ENCODE measurements at places on chromosomes 5 and 9. TPM values are rescaled to one million over a fixed set of nuclear protein-coding genes. Genes with fewer than 3 reads are reported as not detected.
A peak's percentile ranks its signal among the peaks of the same experiment; 100 is the strongest.

ZBED3 gene
- total RNA-seq: 0.76 TPM

XRCC4 gene
- total RNA-seq: 15.7 TPM

CARD6 gene
- 2.1 TPM for total RNA-seq

SMAD5 gene
- total RNA-seq: 57.0 TPM

CA9 gene
- 0.33 TPM for total RNA-seq

CARTPT gene
- not detected for total RNA-seq

FNIP1 gene
- 25.7 TPM for total RNA-seq

SLIT3 gene
- 0.08 TPM for total RNA-seq

DNA sequence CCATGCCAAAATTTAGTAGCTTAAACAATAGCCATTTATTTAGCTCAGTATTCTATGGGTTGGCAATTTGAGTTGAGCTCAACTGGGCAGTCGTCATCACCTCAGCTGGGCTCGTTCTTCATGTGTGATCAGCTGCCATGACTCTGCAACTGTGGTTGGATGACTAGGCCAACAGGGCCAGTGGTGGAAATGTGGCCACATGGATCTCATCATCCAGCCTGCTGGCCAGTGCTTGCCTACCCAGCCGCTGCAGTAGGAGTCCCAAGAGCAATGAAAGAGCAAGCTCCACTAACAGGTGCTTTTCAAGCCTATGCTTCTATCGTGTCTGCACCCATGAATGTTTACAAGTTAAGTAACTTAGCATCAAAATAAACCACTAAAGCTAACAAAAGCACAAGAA is 158.0 kb downstream of the ATPSCKMT start:
- DNase-seq: peak; percentile 32

- DNase-seq: no peak
Observed at GRCh38 chr5:104594850-104595249, 1032.3 kb upstream of the NUDT12 start.

DNA sequence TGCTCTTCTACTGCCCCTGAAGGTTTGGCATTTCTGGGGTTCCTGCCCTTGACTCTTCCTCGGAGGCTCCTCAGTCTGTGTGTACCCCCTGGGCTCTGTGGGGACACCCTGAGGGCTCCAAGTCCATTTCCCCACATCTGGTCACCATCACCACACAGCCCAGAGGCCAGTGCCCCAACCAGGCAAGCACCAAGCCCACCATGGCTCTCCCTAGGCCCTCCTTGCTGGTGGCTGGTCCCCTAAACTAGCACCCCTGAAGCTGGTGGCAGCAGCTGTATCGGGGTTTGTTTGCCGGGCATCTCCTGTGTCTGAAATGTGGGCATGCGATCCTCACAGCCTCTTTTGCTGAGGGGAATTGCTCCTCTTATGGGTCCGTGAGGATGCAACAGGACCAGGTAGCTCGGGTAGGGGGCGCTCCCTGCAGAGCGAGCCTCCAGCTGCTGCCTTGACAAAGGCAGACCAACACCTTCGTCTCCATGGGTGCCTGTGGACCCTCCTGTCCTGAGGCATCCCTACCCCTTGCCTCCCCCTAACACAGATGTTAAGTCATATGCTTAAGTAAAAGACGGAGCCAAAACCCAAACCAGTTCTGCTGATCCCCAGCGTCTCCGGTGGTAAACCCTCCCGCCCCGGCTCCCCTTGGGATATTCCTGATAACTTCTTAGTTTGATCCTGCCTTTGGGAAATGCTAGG is 138.9 kb upstream of the IRX4 start:
- DNase-seq: no peak

DNA sequence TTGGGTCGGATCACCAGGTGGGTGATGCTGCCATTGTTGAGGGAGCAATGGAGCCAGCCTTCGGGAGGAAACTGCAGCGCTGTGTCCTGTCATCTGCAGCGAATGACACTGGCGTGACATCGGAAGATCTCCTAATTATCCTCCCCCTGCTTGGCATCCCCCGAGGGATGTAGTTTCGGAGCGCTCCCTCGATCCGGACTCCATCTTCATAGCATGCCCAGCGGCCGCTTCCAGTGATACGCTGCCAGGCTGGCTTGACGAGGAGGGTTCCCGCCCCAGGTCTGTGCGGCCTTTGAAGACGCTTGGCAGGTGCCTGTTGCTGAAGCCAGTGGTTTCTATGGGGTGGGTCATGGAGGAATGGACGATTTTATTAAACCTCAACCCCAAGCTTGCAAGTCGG is 194.9 kb downstream of the MAN2A1 start:
- no peak for DNase-seq

DNA sequence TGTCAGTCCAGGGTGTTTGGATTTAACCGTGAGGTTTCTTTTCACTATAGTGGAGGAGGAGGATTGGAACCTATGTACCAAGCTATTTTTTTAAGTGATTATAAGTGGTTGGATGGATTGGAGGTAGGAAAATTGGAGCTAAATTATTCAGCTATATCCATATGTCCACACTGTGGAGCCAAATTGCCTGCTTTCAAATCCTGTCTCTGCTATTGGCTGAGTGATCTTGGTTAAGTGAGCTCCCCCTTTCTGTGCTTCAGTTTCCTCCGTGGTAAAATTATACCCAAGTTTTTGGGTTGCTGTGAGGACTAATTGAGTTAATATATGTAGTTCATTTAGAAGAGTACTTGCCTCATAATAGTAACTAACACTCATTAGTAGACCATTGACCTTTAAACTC is 2.5 kb downstream of the CENPP start:
- peak; percentile 63 for DNase-seq

- DNase-seq: no peak
Observed at GRCh38 chr5:56112526-56113121, 117.9 kb upstream of the IL6ST start.

- peak; percentile 72 for DNase-seq
Observed at GRCh38 chr5:77175231-77175630, 35.2 kb upstream of the PDE8B start.

- no peak for DNase-seq
Observed at GRCh38 chr9:6961845-6962522, 204.2 kb downstream of the KDM4C start.

DNA sequence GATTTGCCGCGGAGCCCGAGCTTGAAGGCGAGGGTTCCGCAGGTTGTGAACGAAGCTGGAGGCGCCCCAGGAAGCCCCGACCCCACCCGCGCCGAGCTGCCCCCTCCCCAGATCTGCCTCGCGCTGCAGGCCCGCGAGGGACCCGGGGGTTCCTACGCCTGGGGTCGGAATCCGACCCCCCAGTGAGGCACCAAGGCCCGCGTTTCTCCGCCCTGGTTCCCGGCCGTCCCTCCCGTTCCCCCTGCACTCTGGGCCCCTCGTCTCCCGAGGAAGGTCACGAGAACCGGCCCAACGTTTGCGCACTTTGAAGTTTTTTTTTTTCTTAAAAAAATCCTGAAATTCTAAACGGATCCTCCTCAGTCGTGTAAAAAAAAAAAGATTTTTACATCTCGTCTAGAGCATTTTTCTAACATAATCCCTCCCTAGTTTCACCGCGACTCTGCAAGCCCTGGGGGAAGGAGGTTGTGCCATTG is 880 bp upstream of the GFPT2 start:
- no peak for DNase-seq

- DNase-seq: no peak
Observed at GRCh38 chr5:104859437-104859836, 1296.8 kb upstream of the NUDT12 start.

DNA sequence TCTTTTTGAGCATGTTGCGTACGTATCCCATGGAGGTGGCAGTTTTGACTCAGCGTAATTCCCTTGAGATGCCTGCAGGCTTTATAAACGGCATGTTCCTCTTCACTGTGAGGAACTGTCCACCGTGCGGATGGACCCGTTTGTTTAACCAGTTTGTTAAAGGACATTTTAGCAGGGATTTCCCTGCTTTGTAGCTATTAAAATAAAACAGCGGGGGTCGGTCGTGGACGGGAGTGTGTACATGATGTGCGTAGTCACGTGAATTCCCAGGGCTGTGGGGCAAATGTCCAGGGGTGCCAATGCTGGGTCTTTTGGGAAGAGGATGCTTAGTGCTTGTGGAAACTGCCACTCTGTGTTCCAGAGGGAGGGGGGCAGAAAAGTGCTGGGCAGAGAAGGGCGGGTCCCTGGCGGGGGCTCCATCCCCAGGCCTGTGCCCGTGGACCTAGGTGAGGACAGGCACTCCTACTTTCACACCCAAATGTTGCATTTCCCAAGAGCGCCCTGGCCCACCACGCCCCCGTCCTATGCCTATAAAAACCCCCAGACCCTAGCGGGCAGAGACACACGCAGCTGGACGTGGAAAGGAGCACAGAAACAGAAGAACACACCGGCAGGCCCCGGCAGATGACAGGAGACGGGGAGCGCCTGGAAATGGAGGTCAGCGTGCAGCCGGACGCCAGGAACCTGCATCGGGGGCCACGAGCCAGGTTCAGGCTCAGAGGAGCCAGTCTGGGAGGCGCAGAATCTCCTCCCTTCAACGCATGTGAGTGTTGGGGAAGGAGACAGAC is 4.0 kb upstream of the TERT start:
- DNase-seq: no peak

DNA sequence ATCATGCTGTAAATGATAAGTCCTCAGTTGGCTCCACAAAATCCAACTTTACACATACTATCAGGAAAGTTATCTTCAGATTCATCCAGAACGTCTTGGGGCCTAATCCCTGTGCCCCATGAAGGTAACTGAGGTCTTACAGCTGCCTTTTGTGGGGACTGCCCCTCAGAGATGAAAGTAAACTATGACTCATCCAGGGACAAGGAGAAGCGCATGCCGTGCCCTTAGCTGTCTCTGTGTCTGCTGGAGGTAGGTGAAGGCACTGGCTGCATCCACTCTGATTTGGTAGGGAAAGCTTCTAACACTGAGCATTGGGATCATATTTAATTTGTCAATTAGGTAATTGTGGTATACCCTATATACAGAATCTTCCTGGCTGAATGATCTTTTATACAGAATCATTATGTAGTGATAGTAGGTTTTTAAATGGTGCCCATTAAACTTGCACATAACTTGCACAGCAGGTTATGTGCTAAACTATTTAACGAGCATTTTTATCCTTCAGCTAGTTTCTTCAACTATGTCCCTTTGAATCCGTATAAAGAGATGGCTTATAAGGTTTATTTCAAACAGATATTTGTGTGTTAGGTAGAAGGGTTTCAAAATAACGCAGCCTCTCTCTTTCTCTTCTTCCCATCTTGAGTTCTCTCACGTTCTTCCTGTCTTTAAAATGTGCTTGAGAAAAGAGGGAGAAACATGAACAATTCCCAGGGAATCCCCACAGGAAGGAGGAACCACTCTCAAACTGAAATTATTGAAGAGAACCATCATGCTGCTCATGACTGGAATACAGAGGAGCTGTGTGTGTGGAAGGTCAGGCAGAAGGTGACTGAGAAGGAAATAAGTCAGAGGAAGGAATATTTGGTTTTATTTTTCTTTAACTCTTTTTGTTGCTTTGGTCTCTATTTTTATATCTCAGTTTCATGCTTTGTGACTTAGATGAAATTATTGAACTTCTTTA is 250.9 kb downstream of the CD180 start:
- DNase-seq: peak; percentile 60

- peak; percentile 54 for DNase-seq
Observed at GRCh38 chr9:2157277-2158110, 142.3 kb downstream of the SMARCA2 start.

GRCh38 chr9:34623374-34624235 is 3.3 kb upstream of the DCTN3 start:
- DNase-seq: no peak

DNA sequence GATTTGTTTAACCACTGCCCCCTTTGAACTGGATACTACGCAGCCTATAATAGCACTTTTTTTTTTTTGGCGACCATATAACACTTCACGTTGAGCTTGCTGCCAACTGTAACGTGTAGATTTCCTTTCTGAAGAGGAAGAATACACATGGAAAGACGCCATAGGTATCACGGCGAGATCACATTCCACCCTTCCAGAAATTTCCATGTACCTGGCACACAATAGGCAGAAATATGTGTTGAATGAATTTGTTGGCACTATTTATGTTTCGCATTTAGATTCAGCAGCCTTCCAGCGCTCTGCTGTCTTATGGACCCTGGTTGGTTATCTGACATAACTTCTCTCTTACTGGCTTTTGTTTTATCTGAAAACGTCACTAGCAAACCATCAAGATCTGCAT is 250.3 kb downstream of the SLIT3 start:
- DNase-seq: no peak

GRCh38 chr9:83649080-83649479 is 26.1 kb downstream of the IDNK start:
- DNase-seq: peak; percentile 38

DNA sequence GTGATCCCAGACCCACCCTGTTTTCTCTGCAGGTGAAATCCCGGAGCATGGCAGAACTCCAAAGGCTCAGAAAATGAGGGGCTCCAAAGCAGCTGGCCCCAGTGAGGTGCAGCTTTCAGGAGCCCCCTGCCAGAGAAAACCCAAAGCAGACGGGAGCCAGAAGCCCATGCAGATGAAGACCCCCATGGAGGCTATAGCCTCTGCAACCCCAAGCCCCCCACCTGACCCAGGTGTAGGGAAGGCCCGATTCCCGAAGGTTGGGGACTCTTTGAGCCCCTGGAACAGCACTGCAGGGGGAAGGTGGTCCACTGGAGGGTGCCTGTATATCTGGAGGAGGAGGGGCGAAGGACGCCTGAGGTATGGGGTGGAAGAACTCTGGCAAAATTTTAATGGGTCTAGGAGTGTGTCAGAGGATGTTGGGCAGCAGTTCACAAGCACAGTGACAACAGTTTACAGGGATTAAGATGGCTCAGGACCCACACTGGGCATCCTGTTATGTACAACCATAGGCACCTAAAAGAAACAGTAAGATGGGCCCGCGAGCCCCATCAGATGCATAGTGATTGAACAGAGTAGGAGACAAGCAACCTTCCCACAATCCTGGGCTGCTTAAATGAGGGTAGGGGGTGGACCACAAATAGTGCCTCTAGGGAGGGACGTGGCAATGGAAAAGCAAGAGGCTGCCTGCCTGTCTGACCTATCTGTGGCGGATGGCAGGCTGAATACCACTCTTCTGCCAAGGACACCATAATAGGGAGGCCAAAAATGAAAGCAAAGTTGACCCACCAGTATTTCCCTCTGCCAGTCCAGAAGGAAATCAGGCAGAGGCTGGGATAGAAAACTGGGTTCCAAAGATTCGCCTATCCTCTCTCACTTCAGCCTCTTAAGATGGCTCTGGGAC is 16.4 kb upstream of the ANXA6 start:
- DNase-seq: no peak

GRCh38 chr5:180212363-180213255 is 3.6 kb upstream of the RASGEF1C start:
- peak; percentile 10 for DNase-seq

GRCh38 chr9:17994695-17995425 is 416.0 kb downstream of the SH3GL2 start:
- DNase-seq: no peak
